Immature natural killer cell (primary cell): ENCODE measurements at places on chromosomes 1 and 21. TPM values are rescaled to one million over a fixed set of nuclear protein-coding genes. Genes with fewer than 3 reads are reported as not detected.

GRCh38 chr1:64199154-64199553, 4.3 kb upstream of the UBE2U start:
- no peak overlapping the region for H3K27ac ChIP-seq
- no peaks in the 10 kb centered on the region for H3K36me3 ChIP-seq
- DNase-seq: no peak
- no peaks in the 10 kb centered on the region for H3K4me1 ChIP-seq

AGMAT gene
- polyA plus RNA-seq: not detected

TBX15 gene
- polyA plus RNA-seq: not detected

LCE1F gene
- polyA plus RNA-seq: not detected
